ENCODE measurements at places on chromosomes 7 and 10.

- DNase-seq: no peak
Measured at GRCh38 chr10:70595566-70596016, 7.0 kb downstream of the PRF1 start.

- no peak for DNase-seq
Measured at GRCh38 chr7:143487566-143487965, 9.9 kb downstream of the TAS2R41 start.

DNA sequence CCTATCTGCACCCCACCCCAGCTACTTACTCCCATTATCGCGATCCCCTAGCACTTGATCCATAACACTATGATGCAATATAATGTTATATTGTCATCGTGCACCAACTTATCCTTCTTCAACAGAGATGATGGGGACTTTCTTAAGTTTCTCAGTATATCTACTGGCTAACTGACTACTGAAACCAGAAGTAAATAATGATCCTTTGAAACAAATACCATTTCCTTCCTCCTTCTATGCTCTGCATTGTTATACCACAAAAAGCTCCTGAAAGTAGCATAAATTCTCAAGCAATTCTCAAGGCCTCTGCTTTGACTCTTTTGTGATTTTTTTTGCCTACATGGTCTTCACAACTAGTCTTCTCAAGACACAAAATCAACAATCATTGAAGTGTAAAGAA, 68.9 kb downstream of the HTR7 start:
- DNase-seq: no peak

DNA sequence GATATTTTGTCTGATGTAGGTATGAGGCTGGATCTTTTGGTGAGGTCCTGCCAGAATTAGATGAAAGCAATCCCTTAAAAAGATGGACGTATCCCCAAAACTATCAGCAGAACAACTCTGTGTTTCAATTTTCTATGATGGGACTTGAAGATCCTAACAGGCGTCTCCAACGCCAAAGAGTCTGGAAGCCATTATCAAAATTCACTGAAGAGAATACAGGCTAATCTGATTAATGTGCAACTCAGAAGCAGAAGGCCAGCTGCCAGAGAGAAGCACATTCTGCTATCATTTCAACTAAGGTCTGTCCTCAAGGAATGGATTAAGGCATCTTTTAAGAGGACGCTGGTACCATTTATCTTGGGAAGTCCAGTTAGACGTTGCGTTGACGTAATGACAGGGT, 119.7 kb downstream of the FGFR2 start:
- DNase-seq: no peak

GRCh38 chr7:42597300-42597699, 314.6 kb downstream of the C7orf25 start:
- no peak for DNase-seq

DNA sequence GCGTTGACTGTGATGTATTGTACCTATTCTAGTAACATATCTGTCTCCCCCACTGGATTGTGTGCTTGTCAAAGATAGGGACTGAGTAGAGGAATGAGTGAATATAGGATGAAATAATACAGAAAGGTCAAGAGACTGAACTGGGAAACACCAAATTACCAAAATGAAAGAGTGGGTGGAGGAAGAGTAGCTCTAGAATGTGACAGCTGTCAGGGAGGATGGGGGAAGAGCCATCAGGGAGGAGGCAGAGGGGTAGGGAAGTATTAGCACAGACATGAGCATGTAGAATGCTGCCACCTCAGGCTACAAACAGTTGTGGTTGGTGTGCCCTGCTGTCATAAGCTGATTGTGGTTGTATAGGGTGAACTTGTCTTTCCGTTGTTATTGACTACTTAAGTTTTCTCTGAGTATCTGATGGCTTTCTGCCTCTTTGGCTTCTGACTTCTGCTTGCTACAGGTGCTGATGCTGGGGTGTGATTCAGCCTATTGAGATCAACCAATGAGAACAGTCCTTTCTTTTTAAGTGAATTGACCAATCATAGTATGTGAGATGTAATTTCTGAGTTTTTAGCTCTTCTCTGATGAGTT, 5.6 kb downstream of the CCSER2 start:
- DNase-seq: peak; percentile 51

DNA sequence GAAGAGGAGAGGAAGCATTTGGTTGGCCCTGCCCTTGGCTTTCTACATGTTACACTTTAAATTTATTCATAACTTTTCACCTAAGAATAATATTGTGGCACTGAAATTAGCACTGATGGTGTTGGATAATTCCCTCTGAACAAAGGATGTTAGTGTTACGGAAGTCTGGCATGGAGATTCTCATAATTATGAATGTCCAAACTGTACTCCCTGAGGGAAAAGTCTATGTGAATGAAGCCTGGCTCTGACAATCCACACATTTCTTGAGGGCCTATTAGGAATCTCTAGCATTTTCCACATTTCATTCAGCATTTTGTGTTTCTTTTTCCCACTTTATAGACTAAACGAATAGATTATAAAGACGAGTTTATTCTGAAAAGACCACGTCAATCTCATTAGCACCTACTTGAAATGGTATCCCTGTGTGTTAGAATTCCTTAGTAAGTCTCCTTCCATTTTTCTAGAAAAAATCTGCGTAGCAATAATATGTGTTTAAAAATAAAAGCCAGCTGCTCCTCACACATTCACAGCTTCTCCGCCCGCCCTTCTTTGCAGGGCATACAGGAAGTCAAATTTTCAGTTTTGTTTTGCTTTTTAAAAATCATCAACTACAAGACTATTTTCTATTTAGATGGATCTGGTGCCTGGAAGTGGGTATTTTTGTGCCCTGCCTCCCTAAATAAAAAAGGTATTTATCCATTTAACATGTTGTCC, 131.8 kb upstream of the PALS2 start:
- no peak for DNase-seq

DNA sequence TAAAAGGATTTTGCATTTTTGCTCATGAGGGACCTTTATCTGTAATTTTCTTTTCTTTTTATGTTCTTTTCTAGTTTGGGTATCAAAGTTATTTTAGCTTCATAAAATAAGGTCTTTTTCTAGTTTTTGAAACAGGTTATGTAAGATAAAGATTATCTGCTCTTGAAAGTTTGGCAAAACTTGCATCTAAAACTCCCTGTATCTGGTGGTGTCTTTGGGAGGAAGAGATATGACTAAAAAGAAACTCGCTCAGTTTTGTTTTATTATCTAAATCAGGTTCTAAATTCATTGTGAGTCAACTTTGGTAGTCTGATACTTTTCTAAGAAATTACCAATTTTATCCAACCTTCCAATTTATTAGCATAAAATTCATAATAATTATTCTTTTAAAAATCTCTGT, 55.1 kb downstream of the VCL start:
- no peak for DNase-seq

GRCh38 chr7:99562832-99563231, 4.4 kb downstream of the ZNF655 start:
- DNase-seq: no peak

- DNase-seq: no peak
Measured at GRCh38 chr10:79488870-79489269, 23.5 kb upstream of the EIF5AL1 start.

DNA sequence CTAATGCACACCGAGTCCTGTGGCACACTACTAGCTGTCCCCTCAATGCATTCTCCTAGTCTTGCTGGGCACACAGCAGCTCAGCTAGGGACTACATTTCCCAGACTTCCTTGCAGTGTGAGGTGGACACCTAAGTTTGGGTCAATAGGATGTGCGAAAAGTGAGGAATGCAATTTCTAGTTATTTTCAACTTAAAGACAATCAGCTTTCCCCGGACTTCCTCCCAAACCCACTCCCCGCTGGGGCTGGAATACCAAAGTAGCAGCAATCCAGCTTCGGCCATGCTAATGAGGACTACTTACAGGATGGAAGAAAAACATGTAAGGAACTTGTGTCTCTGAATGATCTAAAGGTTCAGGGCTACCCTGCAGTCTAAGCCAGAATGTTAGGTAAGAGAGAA, 286.4 kb upstream of the LRRN3 start:
- no peak for DNase-seq

GRCh38 chr7:129525225-129525862, 23.0 kb downstream of the SMKR1 start:
- DNase-seq: no peak

- no peak for DNase-seq
Measured at GRCh38 chr10:125871338-125871737, 9.8 kb downstream of the DHX32 start.

DNA sequence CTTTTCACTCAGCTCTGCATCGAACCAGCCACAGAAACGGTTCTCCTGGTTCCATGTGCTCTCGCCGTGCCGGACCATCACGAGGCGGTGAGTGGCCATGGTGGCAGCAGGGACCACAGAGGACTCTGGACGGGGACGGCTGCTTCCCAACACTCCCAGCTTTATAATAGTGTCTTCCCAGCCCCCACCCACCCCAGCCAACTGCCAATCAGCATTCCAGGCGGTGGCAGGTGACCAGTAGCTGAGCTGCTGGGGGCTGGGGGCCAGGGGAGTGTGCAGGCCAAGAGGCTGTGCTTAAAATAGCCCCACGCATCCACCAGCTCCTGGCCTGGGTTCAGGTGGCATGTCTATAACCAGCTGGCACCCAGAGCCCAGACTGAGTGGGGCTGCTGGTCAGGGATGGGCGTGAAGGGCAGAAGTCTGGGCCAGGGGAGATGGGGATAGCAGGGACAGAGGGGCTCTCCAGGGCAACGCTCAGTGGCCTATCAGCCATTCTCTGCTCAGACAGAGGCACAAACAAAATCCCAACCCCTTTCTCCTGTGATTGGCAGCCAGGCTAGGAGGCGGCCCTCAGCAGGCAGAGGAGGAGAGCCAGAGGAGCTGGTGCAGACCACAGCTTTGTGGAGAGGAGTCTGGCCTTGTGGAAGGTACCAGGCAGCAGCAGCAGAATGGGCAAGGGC, at the start of gene PGAM2:
TSS of gene PGAM2 (minus strand) at position 137 of the 680 bp plus-strand sequence. CDS start at position 99, 38 bp downstream.
- no peak for DNase-seq

DNA sequence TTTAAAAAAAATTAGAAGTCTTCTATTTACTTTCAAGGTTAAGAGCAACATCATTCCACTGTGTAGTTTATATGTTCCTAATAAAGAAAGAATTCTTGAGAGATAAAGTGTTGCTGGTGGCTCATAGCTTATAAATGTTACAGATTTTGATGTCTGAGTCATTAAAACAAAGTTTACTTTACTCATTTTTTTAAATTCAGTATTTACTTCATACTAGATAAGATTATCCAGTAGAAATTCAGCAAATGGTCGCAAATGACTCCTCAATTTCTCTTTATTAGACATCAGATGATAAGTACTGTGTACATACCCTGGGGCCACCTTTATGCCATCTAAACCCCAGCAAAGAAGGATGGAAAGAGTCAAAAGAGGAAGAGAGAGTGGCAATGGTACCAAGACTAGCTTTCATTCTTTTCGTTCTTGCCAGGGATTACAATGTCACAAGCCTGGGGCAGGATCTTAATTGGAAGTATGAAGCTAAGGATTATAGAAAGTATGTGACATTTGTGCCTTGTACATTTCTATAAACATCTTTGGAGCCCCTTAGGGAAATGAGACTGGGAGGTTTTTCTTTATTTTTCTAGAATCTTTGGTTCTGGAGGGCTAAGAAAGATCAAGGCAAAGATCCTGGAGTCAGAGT, 206.1 kb downstream of the CHRM2 start:
- DNase-seq: no peak

DNA sequence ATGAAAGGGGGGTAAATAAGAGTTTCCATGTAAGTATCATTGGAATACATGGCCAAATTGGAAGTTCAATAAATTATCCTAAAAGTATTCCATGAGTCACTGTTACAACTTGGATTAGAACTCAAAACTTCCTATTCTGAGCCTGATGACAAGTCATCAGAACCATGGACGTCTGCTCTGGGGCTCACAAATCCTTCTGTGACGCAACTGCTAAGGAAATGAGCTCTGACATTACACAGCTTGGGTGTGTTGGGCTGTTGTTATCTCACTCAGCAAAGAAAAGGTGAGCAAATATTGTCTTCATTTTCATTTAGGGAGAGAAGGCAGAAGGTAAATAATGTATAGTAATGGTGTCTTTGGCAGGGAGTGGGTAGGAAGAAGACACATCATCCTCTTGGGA, 214.8 kb upstream of the ADO start:
- DNase-seq: no peak

- DNase-seq: no peak
Measured at GRCh38 chr7:23331132-23331531, 32.0 kb downstream of the MALSU1 start.

DNA sequence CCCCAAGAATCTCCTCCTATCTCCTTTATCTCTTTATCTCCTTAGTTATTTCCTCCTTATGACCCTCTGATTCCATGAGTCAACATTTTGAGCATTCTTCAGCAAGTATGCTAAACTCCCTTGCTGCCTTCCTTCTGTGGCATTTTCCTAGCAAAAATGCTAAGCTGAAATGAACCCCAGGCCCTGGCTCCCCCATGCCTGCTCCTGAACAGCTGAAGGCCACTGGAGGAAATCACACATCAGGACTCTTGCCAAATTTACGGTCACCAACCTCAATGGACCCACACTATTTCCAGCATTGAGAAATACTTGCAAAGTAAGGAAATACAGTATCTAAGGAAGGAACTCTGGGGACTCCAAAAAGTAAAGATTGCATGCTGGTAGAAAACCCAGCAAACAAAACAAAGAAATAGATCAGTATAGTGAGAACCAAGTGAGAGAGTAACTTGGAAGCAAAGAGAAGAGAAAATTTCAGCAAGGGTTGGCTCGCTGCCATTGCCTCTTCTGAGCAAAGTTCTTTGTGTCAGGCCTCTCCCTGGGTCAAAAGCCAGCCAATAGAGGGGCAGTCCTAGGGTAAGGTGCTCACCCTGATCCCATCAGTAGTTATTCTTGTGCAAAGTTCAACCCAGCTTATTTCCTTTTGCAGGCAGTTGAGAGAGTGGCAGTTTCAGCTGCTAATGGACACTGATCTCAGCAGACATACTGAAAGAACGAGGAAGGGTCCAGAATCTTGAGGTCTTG, 5.1 kb upstream of the PLEKHS1 start:
- no peak for DNase-seq

DNA sequence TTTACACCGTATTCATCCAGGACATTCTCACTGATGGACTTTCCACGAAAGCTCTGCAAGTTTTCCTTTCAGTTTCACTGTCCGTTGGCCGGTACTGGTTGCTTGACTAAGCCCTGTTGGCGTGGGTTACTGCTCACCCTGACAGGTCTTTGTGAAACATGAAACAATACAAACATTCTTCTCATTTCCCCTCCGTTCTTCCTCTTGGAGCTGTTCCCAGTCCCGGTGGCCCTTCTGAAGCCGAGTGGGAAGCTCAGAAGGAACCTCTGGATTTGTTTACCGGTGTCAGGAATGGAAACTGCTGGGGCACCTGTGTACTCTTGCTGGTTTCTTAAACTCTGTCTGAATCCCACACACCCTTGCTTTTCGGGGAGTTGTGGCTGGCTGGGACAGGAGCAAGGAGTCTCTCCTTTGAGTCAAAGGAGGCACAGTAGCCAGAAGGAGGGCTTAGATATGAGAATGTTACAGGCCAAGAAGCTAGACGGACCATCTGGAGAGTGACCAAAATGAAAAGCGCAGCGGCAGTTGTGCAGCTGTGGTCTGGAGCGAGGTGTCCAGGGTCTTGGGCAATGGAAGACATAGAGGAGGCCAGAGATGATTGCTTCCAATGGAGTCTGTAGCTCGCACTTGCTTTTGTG, 45.7 kb downstream of the LYZL2 start:
- DNase-seq: no peak

All from activated T-helper 1 cell treated with anti-CD3 and anti-CD28 coated beads, Interleukin-2, amount 50 U/mL, for 16 hours (primary cell).